ENCODE measurements at places on chromosomes 5 and 9.

- DNase-seq, result no peak
Observed at GRCh38 chr9:69660304-69660703, 11.9 kb downstream of the APBA1 start.

DNA sequence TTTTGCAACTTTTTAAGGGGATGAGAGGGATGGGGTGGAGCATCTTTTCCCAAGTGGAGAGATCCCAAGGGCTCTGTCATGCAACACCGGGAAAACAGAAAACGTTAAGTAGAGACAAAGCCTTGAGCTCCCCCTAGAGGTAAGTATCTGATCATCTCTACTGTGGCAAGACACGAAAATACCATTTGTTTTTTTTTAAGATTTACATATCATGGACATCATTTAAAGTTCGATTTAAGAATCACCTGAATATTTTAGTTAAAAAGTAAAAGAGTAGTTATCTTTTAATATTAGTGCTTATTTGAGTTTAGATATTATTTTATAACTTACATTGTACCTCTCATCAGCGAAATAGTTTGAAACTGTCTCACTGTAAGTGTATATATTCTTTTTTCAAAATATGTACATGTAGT, 200.4 kb downstream of the LRRC70 start:
- DNase-seq, result peak; percentile 52

- DNase-seq, result no peak
Observed at GRCh38 chr5:6393596-6394194, 15.3 kb upstream of the MED10 start.

DNA sequence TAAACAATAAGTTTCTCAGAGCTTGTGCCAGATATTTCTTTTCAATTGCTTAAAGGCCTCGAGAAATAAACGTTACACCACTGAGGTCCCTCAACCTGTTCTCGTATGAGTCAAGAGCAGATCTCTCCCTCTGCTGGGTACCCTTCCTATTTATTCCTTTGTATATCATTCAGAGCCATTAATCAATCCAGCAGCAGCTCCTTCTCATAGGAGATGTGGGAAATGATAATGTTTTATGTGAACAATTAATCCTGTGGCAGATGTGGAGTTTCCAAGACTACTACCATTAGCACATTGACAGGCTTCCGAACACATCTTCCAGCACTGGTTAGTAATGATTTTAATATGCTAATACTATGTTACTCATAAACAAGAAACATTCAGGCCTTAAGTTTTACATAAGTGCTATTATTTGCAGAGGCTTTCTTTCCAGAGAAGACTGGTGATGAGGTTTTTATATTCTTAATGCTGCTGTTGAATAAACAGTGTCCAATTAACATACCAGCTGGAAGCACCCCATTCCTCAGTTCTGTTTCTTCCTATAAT, 196.5 kb downstream of the ZNF608 start:
- DNase-seq, result no peak

DNA sequence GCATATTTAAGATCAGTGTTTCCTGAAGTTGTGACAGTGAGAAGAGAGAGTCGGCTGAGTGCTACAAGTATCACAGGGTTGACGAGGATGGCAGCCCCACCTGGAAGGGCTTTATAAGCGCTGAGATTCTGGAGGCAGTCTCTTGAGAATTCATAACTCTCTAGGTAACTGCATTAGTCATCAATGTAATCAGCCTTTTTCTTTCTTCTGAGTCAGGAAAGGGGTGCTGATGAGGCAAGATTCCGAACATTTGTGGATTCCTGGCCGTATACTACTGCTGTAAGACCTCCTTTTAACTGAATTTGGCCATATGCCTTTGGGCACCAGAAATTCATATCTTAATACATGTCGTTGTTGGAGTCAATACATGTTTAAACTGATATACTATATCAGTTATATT, 6.6 kb upstream of the RNF20 start:
- DNase-seq, result no peak

GRCh38 chr9:133998915-133999595, 6.9 kb upstream of the VAV2 start:
- no peak for DNase-seq

GRCh38 chr5:173670130-173670651, 53.7 kb upstream of the BOD1 start:
- no peak for DNase-seq

DNA sequence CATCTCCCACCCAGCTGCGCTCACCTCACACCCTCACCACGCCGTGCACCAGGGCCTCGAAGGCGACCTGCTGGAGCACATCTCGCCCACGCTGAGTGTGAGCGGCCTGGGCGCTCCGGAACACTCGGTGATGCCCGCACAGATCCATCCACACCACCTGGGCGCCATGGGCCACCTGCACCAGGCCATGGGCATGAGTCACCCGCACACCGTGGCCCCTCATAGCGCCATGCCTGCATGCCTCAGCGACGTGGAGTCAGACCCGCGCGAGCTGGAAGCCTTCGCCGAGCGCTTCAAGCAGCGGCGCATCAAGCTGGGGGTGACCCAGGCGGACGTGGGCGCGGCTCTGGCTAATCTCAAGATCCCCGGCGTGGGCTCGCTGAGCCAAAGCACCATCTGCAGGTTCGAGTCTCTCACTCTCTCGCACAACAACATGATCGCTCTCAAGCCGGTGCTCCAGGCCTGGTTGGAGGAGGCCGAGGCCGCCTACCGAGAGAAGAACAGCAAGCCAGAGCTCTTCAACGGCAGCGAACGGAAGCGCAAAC, 1.1 kb downstream of the POU4F3 start:
- DNase-seq, result no peak

GRCh38 chr5:77867914-77868313, 91.8 kb upstream of the TBCA start:
- DNase-seq, result no peak

- no peak for DNase-seq
Observed at GRCh38 chr5:125411071-125411743, 664.8 kb upstream of the ZNF608 start.

GRCh38 chr5:173477345-173478040, 139.0 kb downstream of the BOD1 start:
- DNase-seq, result no peak

- no peak for DNase-seq
Observed at GRCh38 chr9:113484258-113484730, 20.8 kb downstream of the RGS3 start.

GRCh38 chr9:130426883-130427282, 17.9 kb upstream of the ASS1 start:
- no peak for DNase-seq

DNA sequence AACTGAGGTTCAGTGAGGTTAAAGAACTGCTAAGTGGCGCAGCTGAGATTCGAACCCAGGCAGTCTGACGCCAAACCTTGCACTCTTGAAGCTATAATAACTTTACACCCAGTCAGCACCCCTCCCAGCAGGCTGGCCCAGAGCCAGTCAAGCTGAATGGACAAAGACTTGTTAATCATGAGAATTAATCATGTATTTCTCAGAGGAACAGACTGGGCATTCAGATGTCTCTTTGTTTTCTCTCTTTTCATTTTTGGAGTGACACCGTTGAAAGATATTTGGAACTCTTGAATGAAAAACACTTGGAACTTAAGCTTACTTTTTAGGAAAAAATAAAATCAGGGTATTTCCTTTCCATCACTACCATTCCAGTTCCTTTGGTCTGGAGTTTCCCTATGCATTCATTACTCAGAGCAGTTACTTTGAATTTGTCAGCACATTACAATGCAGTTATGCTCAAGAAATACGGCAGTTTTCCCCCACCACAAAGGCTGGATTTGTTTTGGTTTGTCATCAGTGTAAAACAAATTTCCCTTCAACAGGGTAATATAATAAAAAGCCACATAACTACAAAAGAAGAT, 22.6 kb upstream of the MAMDC2 start:
- DNase-seq, result no peak

GRCh38 chr5:53035868-53036381, 46.8 kb downstream of the ITGA2 start:
- DNase-seq, result no peak

DNA sequence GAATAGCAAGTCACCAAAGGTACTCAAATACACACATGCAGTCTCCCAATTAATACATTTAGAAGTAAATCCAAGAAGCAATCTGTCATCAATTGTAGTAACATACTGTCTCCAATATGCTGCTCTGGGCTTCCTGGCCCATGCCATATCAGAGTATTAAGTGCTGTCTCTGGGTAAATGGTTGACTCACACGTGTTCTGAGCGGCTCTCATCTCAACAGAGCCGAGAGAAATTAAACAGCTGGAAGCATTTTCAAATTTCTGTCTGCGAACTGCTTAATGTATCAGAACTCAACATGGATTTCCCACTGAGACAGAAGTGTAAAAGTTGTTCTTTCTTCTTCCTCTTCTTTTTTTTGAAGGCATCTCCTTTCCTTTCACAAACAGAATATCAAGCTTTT, 247.3 kb upstream of the TAS2R1 start:
- no peak for DNase-seq

- peak; percentile 35 for DNase-seq
Observed at GRCh38 chr5:179623906-179624741, 653 bp upstream of the HNRNPH1 start.

DNA sequence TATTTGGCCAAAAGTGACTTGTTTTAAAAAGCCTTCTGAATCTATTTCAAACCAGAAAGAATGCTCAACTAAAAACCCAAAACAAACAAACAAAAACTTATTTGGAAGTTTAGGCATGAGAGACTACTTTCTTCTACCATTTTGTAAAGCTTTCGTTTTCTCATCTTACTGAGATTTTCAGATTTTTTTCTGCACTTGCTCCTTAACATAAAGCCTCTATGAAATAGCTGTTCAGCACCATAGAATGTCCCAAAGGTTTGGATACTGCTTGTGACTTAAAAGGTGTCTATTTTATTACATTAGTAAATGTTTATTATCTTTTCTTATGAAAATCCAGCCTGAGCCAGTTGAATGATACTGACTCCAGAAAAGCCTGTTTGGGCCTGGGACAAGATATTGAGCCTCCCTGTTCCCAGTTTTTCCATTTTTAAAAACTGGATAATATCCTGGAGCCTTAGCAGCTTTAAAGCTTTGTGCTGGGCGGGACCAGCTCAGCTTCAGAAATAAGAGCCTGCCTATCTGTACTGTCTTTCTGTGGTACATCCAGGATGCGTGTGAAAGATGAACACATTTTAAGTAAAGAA, 292.6 kb downstream of the ZSWIM6 start:
- no peak for DNase-seq

DNA sequence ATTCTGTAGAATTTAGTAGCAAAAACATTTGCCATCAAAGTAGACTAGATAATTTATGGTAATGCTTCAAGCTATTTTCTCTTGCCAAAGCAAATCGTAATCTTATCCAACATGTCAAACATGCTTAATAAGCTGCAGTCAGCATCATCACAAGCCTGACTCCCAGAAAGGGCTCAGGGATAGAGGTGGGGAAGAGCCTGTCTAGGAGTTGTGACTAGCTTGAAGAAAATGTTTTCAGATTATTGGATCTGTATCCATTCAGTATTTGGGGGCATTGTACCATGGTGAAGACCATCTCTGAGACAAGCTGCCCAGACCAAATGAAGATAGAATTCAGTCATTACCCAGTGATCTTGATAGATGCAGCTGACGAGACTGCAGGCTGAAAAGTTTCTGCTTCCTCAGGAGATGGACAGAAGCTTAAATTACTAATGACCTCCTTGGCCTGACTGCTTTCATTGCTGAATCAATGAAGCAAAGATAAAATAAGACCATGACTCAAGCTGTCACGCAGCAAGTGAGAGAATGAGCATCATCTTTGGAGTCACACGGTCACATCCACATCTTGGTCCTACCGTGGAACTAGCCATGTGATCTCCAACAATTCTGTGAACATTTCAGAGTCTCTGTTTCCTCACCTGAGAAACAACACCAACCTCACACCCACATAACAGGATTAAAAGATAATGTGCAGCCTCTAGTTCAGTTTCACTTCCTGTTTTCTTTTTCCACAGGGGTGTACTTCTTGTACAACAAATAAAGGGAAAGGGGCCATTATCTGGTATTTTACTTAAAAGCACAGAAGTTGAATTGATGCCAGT, 9.4 kb downstream of the ERAP2 start:
- DNase-seq, result no peak

DNA sequence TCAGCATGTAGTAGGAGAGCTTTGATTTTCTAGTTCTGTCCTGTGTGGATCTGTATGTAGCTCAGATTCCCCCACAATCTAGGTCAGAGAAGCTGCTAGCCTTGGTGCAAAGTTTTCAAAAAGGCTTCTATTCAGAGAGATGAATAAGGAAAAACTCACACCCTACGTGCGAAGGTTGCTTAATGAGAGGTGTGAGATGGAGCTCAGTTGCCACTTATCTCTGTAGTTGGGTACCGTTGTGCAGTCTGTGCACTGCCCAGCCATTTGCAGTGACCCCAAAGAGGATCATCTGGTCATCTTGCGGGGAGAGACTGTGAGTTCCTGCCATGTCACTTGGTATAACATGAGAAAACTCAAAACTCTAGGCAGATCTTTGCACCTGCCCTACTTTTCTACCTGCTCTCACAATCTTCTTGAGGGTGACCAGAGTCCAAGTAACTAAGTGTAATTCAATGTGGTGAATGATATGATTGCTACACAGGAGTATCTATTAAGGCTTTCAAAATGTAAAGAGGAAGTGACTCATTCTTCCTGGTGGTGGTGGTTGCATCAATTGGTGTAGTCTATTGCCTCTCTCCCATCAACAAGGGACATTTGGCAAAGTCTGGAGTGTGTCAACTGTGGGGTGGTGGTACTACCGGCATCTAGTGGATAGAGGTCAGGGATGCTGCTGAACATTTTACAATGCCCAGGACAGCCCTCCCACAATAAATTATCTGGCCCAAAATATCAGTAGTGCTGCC, 65.2 kb downstream of the TMC1 start:
- no peak for DNase-seq
